ENCODE measurements at places on chromosomes 6 and 20.

GRCh38 chr20:38827770-38828281, 22.3 kb downstream of the PPP1R16B start:
- no peak for DNase-seq

DNA sequence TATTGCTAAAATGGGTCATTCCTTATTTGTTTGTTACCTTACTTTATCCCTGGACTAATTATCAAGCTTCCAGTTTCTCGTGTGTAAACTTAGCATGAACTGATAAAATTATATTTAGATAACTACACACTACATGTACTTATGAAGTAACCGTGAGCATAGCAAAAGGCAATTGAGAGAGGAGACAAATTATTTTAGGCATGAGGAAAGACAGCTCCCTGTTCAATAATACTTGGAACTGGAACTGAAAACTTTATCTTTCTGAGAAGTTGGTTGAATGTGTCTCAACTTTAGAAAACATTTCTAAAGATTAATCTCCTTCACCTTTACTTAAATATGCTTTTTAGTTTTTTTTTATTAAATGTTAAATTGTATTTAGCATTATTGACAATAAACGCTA, 11.4 kb downstream of the CRISP3 start:
- no peak for DNase-seq

DNA sequence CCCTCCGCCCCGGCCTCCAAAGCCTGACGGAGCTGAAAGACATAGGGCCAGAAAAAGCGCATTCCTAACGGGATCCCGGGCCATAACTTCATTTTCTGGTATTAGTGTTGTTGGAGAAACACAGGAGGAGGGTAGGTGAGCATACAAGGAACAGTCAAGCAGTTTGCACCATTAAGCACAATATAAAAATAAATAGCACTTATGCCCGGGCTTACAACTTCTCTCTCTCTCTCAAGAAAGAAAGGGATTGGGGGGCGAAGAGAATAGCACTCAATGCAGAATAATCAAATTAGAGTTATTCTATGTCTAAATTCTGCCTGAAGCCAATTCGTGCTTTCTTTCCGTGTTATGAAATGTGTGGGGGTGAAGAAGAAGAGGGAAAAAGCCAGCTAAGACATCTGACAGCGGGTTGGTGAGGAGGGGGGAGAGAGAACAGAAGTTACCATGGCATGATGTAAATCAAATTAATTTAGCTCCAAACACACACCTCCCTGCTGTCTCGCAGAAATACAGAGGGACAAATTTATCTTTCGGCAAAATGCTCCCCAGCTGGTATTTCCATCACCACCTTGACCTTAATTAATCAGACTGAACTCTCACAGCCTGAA, 508 bp upstream of the METTL24 start:
- no peak for DNase-seq

DNA sequence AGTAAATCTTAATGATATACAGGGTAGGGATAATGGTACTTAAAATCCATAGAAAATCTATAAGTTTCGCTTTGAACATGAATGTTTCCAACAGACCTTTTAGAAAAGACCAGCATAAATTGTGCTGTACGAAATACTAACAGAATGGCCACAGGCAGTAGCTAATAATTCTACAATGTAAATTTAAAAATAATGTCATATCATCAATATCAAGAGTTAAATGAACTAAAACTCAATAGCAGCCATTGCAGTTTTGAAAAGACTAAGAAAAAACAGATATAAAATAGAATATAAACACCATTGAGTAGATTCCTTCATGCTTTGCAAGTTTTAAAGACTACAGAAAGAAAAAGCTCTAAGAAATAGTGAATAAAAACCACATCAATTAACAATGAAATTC, 14.7 kb downstream of the TBC1D32 start:
- DNase-seq, result no peak

GRCh38 chr20:46139266-46139889, 21.3 kb downstream of the CD40 start:
- DNase-seq, result no peak

DNA sequence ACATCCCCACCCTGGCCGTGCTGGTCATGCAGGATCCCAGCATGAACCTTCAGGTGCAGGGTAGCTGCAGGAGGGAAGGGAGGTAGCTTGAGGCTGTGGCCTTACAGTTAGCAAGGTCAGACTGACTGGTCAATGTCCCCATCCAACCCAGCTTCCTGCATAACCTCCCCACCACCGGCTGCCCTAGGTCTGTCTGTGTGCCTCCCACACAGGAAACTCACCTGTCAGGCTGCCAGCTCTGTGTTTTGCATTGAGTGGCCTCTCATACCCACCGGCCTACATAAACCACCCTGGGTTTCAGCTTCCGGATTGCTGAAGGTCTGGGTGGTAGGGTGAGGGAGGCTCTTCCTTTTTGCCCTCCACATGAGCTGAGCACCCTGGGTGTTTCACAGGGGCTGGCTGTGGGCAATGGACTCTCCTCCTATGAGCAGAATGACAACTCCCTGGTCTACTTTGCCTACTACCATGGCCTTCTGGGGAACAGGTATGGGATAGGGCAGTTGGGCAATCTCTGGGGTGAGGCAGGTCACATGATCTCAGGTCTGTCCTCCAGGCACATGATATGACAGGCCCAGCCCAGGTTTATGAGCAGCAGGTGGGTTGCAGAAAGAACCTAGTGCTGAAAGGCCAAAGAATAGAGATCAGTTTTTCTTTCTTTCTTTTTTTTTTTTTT, 1.8 kb downstream of the CTSA start:
- DNase-seq, result no peak
